ENCODE measurements at places on chromosomes 13 and 19. TPM values are rescaled to one million over a fixed set of nuclear protein-coding genes. Genes with fewer than 3 reads are reported as not detected.

- no peak overlapping the region for H3K27ac ChIP-seq
- H3K4me1 ChIP-seq = peaks cover 1% of the 10 kb centered on the region
- no peaks in the 10 kb centered on the region for H3K36me3 ChIP-seq
- H3K27me3 ChIP-seq = peaks cover 10% of the 10 kb centered on the region
- peak; percentile 48 for DNase-seq
Observed at GRCh38 chr13:106348075-106348840, 187.2 kb downstream of the EFNB2 start.

MEIS3 gene
- total RNA-seq = 32.4 TPM

COX7A1 gene
- 1.1 TPM for total RNA-seq

- H3K27ac ChIP-seq = no peak overlapping the region
- H3K4me3 ChIP-seq = no peak overlapping the region
- no peaks in the 10 kb centered on the region for H3K36me3 ChIP-seq
- no peaks in the 10 kb centered on the region for H3K4me1 ChIP-seq
- DNase-seq = no peak
- no peaks in the 10 kb centered on the region for H3K27me3 ChIP-seq
Observed at GRCh38 chr19:55812449-55812848, 19.4 kb downstream of the NLRP11 start.

ZNF813 gene
- 6.1 TPM for total RNA-seq

EXOC3L2 gene
- not detected for total RNA-seq

DNA sequence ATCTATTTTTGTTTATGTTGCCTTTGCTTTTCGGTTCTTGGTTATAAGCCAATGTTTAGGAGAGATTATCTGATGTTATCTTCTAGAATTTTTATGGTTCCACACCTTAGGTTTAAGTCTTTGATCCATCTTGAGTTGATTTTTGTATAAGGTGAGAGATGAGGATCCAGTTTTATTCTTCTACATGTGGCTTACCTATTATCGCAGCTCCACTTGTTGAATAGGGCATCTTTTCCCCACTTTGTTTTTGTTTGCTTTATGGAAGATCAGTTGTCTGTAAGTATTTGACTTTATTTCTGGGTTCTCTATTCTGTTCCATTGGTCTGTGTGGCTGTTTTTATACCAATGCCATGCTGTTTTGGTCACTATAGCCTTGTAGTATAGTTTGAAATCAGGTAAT is 927.0 kb downstream of the UQCRFS1 start:
- no peaks in the 10 kb centered on the region for H3K36me3 ChIP-seq
- no peaks in the 10 kb centered on the region for H3K27me3 ChIP-seq
- H3K4me3 ChIP-seq = no peak overlapping the region
- no peak overlapping the region for H3K27ac ChIP-seq
- no peaks in the 10 kb centered on the region for H3K4me1 ChIP-seq

GRCh38 chr19:50896591-50897190 is 14.5 kb downstream of the KLK4 start:
- no peak overlapping the region for H3K4me3 ChIP-seq
- no peaks in the 10 kb centered on the region for H3K27me3 ChIP-seq
- H3K27ac ChIP-seq = no peak overlapping the region
- DNase-seq = peak; percentile 65

DNA sequence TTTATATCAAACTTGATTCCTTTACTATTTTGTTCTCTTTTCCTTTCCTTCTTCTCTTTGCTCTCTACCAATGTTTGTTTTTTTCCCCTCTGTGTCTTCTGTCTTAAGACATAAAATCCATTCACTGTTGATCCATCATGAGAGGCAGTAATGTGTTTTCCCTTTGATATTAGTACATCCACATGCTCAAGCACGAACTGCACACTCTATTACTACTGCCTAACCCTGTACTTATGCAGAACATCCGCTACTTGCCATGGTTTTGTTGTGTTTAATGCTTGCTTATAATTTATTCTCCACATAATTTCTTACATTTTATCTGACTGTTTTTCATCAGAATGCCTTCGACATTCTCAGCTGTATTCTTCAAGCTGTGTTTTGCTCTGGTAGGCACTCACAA is 159.0 kb upstream of the PCDH9 start:
- H3K4me1 ChIP-seq = peaks cover 2% of the 10 kb centered on the region
- DNase-seq = no peak
- no peaks in the 10 kb centered on the region for H3K36me3 ChIP-seq
- H3K27me3 ChIP-seq = no peaks in the 10 kb centered on the region
- H3K4me3 ChIP-seq = no peak overlapping the region

ICAM5 gene
- 3.0 TPM for total RNA-seq

GTF3A gene
- total RNA-seq = 148 TPM

DNA sequence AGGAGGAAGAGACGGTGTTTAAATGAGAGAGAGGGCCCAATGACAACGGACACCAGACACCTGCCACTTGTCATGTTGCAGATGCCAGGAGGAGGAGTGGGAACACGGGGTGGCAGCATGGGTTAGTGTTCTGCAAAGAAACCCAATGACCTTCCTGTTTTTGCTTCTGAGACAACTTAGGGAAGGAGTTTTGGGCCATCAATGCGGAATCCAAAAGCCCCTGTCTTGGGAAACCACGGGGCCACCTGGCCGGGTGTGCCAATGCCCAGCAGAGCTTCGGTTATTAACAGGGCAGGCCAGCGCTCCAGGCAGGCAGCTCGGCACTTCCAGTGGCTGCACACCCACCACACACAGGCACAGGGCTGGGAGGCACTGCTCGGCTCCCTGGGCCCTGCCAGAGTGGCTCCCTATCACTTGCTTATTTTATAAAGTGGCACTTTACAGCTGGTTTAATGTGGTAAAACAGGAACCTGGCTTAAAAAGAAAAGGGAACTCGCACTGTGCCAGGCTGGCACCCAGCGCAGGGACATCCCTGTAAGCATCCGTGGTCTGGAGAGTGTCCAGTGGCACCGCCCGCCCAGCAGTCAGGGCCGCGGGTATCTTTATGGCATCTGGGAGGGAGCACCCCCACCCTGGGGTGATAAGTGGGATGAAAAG is 19.1 kb downstream of the ELL start:
- DNase-seq = no peak
- H3K36me3 ChIP-seq = no peaks in the 10 kb centered on the region
- H3K4me3 ChIP-seq = no peak overlapping the region

- H3K4me3 ChIP-seq = no peak overlapping the region
- DNase-seq = no peak
- H3K27me3 ChIP-seq = no peaks in the 10 kb centered on the region
Observed at GRCh38 chr19:4081441-4082129, 14.9 kb upstream of the ZBTB7A start.

ATP8B3 gene
- 1.6 TPM for total RNA-seq

C19orf85 gene
- not detected for total RNA-seq

DNA sequence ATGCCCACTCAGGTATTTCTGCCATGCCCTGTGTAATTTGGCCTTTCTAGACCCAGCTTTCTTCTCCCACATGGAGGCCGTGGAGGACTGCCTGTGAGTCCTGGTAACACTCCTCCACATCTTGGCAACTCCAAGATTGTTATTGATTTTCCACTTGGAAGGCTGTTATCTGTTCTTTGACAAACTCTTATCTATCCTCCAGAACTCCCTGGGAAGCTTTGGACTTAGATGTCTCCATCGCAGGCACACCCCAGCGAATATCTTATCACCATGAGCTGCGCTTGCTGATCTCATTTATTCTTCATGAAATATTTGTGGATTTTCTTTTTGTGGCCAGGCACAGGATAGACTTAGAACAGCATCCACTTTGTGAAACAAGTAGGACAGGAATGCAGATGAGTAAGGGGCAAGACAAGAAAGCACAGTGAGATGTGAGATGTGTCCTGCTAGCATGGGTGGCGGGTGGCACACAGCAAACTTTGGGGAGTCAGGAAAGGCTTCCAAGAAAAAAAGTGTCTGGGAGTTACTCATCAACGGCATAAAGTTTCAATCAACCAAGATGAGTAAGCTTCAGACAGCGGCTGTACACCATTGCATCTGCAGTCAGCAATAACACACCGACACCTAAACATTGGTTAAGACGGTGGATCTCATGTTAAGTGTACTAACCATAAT is 84.5 kb upstream of the IRS2 start:
- no peaks in the 10 kb centered on the region for H3K36me3 ChIP-seq
- no peak overlapping the region for H3K4me3 ChIP-seq
- H3K27ac ChIP-seq = no peak overlapping the region
- H3K27me3 ChIP-seq = no peaks in the 10 kb centered on the region

GRCh38 chr13:30584051-30584731 is 33.5 kb upstream of the USPL1 start:
- H3K27ac ChIP-seq = no peak overlapping the region
- no peaks in the 10 kb centered on the region for H3K27me3 ChIP-seq
- H3K36me3 ChIP-seq = no peaks in the 10 kb centered on the region
- no peaks in the 10 kb centered on the region for H3K4me1 ChIP-seq
- no peak for DNase-seq

AXL gene
- total RNA-seq = 466 TPM

Data from IMR-90 (cell line).